ENCODE measurements at places on chromosomes 7 and 10.

GRCh38 chr10:67606572-67606971 is 89.4 kb downstream of the CTNNA3 start:
- DNase-seq, result no peak

DNA sequence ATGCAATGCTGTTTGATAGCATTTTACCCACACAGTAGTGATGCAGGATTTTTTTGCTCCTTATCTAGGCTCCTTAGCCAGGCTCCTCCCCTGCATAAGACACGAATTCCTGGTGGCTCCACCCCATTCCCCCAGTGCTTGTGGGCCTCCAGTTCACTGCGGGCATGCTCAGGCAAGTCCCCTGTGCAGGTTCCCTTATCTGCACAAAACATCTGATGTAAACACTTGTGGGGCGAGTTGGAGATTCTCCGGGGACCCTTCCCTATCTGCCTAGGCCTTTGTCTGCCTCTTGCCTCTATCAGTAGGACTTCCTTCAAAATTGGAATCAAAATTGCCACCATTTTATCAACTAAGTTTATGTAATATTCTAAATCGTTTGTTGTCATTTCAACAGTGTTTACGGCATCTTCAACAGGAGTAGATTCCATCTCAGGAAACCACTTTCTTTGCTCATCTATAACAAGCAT is 5.4 kb upstream of the STK17A start:
- no peak for DNase-seq

- peak; percentile 15 for DNase-seq
Observed at GRCh38 chr10:132078746-132079345, 13.1 kb downstream of the JAKMIP3 start.

DNA sequence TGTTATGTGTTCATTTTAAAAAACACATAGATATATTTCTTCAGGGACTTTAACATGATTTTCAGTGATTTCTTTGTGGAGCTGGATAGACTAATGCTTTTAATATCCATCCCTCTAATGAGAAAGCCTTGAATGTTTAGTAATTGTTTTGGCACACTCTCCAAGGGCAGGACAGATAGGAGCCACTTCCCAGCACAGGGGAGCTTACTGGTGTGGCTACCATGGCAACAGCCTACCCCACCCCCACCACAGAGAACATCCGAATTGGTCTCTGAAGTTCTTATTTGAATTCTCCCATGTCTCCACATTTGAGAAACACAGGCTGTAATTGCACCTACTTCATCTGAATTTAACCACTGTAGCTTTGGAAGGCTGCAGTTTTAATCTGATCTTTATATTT is 87.7 kb downstream of the PRKG1 start:
- peak; percentile 54 for DNase-seq

GRCh38 chr7:39609113-39609934 is 14.0 kb upstream of the RALA start:
- peak; percentile 72 for DNase-seq

Data from neural progenitor cell (in vitro differentiated cells).